ENCODE measurements at places on chromosomes 1 and 21.
A peak's percentile ranks its signal among the peaks of the same experiment; 100 is the strongest.

DNA sequence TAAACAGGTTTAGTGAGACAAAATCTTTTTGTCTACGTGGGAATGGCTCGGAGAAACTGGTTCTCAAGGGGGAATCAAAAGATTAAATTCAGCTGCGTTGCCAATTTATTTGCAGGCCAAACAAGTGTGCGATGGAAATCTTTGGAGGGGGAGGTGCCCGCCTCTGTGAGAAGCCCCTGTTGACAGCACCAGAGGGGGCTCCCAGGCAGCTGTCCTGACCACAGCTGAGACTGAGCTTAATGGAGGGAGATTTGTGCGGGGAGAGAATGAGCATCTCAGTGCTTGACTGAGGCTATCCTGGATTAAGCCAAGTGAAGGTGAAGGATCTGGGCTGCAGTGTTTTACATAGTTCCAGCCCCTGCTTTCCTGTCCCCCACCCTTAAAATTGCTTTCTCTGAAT is 169.7 kb downstream of the ATG4C start:
- no peak for DNase-seq

- DNase-seq, result no peak
Measured at GRCh38 chr1:248818505-248819374, 7.0 kb downstream of the SH3BP5L start.

- peak; percentile 73 for DNase-seq
Measured at GRCh38 chr1:43936431-43937151, 3.0 kb downstream of the ARTN start.

- DNase-seq, result peak; percentile 51
Measured at GRCh38 chr1:116881879-116882520, 27.7 kb upstream of the PTGFRN start.

DNA sequence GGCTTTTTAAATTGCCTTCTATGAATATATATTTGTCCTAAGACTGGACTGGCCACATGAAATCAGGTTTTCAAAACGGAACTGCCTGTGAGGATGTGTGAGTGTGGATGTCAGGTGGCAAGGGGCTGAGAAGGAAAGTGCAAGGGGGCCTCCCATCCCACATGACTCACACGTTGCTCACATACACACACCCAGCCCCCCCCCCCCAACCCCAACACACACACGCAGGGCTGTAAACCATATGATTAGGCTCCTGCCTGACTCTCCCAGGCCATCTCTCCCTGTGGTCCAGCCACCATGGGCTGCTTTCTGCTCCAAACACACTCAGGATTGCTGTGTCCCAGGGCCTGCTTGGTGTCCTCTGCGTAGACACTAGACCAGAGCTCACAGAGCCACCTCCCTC is 22.4 kb downstream of the DEGS1 start:
- DNase-seq, result no peak

DNA sequence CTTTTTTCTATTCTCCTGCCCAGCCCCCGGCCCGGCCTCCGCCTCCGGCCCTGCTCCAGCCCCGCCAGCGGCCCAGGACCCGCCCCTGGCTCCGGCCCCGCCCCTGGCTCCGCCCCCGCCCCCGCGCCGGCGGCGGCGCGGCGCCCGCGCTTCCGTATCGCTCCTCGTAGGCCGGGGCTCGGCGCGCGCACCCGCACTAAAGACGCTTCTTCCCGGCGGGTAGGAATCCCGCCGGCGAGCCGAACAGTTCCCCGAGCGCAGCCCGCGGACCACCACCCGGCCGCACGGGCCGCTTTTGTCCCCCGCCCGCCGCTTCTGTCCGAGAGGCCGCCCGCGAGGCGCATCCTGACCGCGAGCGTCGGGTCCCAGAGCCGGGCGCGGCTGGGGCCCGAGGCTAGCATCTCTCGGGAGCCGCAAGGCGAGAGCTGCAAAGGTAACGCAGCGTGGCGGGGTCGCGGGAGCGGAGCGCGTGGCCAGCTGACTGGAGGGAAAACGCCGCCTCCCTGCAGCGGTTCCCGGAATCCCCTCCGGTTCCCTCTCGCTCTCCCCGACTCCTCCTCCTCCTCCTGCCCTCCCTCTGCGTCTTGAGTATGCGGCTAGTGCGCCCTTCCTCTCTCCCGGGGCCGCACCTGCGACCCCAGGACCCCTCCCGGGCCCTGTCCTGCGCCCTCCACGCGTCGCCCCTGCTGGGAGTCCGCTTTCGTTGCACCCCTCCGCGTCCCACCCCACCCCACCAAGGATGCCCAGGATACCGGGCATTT is at the start of gene IFNAR2:
IFNAR2 (plus strand) TSS at position 155 of the 761 bp plus-strand sequence. CDS start 11,985 bp downstream, outside the sequence.
- DNase-seq, result peak; percentile 90

- DNase-seq, result peak; percentile 22
Measured at GRCh38 chr1:53334781-53335180, 6.9 kb upstream of the LRP8 start.

GRCh38 chr1:170711682-170712081 is 47.8 kb downstream of the PRRX1 start:
- no peak for DNase-seq

- DNase-seq, result no peak
Measured at GRCh38 chr1:59394706-59395425, 98.0 kb downstream of the FGGY start.

GRCh38 chr1:200354243-200354642 is 55.6 kb downstream of the ZNF281 start:
- no peak for DNase-seq

GRCh38 chr1:213320191-213320870 is 269.3 kb downstream of the RPS6KC1 start:
- no peak for DNase-seq

DNA sequence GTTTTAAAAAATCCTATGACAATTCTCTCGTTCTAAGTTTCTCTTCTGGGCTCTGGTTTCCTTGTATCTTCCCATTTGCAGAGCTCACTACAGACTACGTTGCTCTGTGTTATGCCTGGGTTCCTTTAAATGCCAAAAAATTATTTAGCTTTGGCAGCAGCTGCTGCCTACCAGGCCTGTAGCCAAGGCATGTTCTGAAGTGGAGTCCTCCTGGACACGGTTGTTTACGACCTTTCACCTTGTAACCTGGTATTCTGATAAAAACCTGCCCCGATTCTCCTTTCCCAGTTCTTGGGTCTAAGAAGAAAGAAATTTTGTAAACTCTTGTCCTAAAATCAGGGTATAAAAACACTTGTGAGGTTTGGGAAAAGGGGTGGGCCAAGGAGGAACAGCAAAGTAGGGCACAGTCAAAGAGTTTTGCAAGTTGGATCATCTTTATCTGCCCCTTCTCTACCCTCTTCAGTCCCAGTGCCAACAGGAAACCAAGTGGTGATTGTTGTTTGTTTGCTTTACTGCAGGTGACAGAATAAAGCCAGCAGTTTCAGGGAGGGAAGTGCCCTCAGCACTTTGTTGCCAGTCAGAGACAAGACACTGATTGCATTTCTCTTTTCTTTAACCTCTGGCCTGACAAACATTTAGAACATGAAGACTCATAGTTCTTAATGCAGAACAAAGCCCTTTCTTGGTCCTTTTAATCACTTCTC is 3.1 kb upstream of the TXNIP start:
- DNase-seq, result no peak

GRCh38 chr1:211135342-211135950 is 1.5 kb upstream of the KCNH1 start:
- no peak for DNase-seq

DNA sequence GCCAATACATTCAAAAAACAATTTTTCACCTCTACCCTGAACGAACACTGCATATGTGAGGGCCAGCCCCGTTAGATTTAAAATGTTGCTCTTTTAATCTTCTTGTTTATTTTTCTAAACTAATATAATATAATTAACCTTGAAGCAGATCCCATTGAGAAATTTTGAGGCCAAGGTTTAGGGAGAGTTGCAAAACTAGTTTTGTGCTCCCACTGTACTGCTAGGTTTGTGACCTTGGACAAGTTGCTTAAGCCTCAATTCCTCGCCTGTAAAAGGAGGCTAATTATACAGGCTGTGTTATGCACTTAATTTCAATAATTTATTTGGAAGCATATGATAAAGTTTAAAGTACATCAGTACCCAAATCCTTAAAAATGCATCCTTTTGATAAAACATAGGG is 3.7 kb downstream of the IL23R start:
- DNase-seq, result no peak

DNA sequence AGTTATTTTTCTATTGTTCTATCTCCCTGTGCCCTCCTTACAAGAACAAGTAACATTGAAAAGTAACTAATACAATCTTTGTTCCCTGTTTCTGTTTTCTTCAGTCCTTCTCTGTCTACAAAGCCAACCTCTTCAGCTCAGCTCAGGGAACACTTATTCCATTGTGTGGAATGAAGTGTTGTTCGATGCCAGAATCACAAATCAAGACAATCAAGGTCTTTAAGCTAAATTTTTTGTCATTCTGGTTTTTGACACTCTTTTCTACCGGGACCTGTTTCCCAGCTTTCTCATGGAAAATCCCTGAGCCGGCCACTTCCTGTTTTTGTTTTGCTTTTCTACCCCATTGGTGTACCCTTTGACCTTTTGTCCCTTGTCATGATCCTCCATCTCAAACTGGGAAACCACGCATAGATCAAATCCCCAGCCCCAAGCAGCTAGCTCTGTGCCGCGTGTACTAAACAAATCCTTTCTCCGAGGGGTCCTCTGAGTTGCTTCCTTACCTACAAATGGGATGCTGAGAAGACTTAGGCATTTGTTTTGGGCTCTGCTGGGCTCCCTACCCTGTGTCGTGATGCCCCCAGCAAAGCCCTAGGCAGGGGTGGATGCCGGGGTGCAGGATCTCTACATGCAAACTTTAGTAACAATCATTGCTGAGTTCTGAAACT is 141.8 kb downstream of the TOMM20 start:
- no peak for DNase-seq

- no peak for DNase-seq
Measured at GRCh38 chr21:29211205-29211604, 80.8 kb downstream of the MAP3K7CL start.

DNA sequence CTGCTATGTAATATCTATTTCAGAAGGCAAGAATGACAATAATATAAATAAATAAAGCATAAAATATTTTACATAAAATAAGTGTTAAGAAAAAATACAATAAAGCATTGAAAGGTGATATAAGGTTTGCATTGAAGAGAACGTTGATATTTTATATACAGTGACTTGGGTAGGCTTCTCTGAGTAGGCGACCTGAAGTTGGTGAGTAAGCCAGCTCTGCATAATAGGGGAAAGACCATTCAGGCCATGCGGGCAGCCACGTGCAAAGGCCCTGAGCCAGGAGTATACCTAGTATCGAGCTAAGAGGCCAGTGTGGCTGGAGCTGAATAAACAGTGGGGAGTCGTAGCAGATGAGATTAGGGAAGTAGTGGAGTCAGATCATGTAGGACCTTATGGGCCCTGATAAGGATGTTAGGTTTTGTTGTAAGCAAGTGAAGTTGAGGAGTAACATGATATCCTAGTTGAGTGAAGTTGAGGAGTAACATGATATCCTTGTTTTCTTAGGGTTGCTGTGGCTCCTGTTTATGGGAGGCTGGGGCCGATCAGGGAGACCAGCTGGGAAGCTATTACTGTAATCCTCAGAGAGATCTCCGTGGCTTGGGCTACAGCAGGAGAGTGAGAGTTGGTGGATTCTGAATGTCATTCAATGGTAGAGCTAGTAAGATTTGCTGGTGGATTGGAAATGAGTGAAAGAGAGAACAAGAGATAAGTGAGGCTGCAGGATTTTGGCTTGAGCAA is 22.0 kb downstream of the KCNK1 start:
- DNase-seq, result no peak

GRCh38 chr21:34205811-34206571 is 132.6 kb downstream of the MRPS6 start:
- DNase-seq, result no peak

GRCh38 chr1:5597991-5598823 is 394.0 kb downstream of the NPHP4 start:
- peak; percentile 49 for DNase-seq

GRCh38 chr1:17874710-17875109 is 119.6 kb downstream of the ACTL8 start:
- no peak for DNase-seq

GRCh38 chr1:18290740-18291412 is 183.3 kb downstream of the IGSF21 start:
- no peak for DNase-seq

- DNase-seq, result no peak
Measured at GRCh38 chr1:90831910-90832309, 114.8 kb upstream of the BARHL2 start.

DNA sequence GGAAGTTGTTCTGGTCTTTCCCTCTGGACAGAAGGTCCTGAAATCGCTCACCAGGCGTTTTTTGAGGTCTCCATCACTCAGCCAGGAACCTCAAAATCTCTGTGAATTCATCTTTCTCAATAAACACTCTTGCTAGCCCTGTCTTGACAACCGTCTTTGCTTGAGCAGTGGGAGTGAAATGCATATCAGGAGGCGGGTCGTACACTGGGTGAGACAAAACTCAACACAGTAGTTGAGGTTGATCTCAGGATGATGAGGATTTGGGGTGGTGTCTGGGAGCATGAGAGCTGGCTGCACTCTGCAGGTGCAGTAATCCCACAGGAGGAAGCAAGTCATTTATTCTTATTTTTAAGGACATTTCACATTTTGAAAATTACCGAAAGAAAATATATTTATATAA is 1.9 kb downstream of the GPR25 start:
- DNase-seq, result no peak

- no peak for DNase-seq
Measured at GRCh38 chr1:39574646-39575045, 1.9 kb downstream of the PABPC4 start.

GRCh38 chr1:180672105-180672504 is 40.3 kb downstream of the XPR1 start:
- no peak for DNase-seq

DNA sequence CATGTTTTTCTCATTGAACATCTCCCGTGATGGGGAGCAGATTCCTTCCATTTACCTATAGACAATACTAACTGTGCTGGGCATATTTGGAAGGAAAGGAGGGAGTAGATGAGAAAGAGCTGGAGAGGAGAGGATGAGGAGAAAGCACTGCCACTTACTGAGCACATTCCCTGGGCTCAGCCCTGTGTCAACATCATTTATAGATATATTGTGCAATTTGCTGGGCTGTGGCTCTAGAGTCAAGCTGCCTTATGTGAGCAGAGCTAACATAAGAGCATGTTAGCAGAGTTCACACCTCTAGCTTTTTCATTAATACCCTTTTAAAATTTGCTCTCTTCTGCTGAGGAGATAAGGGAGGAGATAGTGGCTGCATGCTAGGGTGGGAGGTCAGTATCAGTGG is 22.3 kb upstream of the CD53 start:
- no peak for DNase-seq

DNA sequence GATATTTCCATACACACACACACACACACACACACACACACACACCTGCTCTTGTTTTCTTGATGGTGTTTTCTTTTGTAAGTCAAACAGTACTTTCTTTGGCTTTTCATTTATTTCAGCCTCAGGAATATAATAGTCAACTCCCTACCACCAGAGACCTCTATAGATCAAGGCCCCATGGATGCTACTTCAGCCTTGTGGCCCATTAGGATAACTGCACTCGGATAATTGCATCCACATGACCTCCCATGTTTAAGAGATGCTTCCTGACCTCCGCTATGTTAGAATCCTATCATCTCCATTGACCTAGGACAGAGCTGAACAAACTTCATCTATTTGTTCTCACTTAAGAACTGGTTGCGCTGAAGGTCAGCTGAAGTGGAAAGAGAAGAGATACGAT is 1094.0 kb upstream of the B3GALT2 start:
- no peak for DNase-seq

GRCh38 chr1:2437617-2438016 is 25.3 kb upstream of the PEX10 start:
- no peak for DNase-seq
